ENCODE measurements at places on chromosomes 5 and 9.

- peak; percentile 51 for DNase-seq
These were observed 289.4 kb upstream of the DAB2 start for GRCh38 chr5:39714036-39714698.

- no peak for DNase-seq
These were observed 231.7 kb downstream of the ARHGAP26 start for GRCh38 chr5:143001764-143002351.

- DNase-seq, result no peak
These were observed 12.2 kb downstream of the VDAC1 start for GRCh38 chr5:133992429-133993155.

- DNase-seq, result peak; percentile 44
These were observed 2.1 kb downstream of the ANP32B start for GRCh38 chr9:97985058-97985861.

DNA sequence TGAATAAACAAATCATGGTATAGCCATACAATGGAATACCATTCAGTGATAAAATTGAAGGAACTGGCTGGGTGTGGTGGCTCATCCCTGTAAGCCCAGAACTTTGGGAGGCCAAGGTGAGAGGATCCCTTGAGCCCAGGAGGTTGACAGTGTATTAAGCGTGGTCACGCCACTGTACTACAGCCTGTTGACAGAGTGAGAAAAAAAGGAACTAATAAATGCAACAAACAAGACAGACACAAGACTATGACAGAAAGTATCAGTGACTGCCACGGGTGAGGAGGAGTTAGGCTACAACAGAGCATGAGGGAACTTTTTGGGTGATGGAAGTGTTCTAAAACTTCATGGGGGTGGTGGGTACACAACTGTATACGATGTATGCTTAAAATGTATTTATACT is 2.2 kb downstream of the FNIP1 start:
- no peak for DNase-seq

- DNase-seq, result peak; percentile 90
These were observed 99.9 kb upstream of the TLE4 start for GRCh38 chr9:79471580-79472543.

GRCh38 chr5:143213231-143213850 is 190.1 kb downstream of the NR3C1 start:
- DNase-seq, result peak; percentile 71

DNA sequence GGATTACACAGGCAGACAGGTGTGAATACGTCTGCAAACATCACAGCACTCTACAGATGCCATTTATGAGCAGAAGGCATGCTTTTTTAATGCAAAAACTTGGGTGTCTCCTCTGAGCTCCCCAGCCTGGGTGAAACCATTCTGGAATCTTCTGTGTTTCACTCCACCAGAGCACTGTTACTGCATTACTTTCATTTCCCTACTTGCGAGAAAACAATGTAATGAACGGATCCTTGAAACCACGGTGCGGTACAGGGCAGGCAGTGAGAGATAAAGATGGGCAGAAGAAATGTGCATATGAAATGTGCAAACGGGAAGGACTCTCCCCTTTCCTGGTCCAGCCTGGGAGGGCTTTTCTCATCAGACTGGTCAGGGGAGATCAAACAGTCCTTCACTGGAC is 584.3 kb upstream of the KLF4 start:
- no peak for DNase-seq

Data from lung (tissue), 17 donors.